Ureter (tissue), 1 donor: ENCODE measurements at places on chromosomes 6 and 20. TPM values are rescaled to one million over a fixed set of nuclear protein-coding genes. Genes with fewer than 3 reads are reported as not detected.

DNA sequence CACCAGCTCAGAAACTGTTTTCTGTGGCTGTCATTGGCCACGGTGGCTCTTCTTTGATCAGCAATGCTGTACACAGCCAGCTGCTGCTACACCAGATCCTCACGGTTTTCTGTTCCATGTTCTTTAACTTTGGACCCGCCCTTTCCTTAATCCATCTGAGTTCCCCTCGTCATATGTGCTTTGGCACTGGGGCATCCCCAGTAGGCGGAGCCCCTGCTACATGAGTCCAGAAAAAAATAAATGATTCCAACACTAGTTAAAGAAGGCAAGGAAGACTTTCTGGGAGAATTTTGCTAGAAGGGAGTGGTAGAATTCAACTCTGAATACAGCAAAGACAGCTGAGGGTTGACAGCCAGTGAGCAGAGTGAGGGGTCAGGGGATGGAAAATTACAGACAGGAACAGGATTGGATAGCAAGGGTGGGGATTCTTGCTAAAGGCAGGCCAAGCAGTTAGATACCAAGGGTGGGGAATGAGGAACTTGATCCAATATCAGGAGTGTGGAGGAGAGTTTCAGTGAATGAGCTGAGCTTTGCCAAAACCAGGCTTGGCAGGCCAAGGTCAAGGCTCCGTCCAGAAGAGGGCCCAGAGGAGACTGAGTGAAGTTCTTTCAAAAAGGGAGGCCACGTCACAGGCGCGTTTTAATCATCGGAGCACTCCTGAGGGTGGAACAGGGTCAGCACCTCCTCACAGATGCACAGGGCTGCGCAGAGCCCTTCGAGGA lies 391.8 kb downstream of the CDH4 start:
- DNase-seq = no peak

DNA sequence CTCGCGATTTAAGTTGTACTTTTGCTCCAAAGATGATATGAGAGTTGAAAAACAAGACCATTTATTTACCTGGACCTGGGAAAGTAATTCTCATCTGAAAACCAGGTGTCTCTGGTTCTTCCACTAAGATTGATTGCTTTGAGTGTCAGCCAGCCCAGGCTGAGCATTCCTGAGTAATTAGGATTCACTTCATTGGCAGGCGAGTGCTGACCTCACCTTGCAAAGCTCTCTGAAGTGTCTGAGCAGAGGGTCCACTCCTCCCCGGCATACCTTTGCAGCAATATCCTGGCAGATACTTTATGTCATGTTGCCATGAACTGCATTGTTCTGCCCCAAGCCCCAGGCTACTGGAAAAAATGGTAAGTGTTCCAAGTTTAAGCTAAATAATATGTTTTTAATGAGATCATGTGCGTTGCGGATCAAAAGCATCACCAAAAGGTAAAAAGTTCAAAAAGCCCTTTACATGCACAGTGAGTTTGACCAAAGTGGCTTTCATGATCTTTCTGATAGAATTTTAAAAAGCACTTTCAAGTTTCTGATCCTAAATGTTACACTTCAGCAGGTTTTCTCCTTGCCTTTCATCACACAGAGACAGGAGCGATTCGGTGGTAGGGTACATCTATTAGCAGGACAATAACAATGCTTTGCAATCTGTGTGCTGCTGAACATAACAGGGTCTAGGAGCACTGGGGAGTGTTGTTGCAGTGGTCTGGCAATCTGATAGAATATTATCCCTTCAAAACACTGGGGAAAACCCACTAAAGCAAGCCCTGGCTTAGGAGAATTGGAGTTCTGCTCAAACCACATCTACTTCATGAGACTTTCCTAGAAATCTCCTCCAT lies 127.8 kb upstream of the EEF1E1 start:
- DNase-seq = no peak

- DNase-seq = no peak
These were observed 450.3 kb upstream of the BTBD3 start for GRCh38 chr20:11467436-11467835.

- no peak for DNase-seq
These were observed 488.7 kb upstream of the NRSN1 start for GRCh38 chr6:23637296-23637695.

DNA sequence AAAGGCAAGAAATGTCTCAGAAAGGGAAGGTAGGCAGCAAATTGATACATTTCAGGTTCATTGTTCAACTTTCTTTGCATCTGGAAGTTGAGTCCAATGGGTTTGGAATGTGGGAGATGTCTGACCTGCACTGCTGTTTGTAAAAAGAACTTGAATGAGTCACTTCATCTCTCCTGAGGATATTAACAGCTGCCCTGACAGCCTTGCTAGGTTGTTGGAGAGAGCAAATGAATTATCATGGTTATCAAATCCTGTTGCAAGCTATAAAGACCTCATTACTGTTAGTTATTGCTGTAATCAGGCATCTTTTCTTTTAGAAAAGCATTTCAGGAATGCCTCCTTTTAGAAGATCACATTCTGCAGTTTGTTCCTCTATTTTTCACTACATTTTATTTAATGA lies 23.0 kb upstream of the FLRT3 start:
- DNase-seq = no peak

DNA sequence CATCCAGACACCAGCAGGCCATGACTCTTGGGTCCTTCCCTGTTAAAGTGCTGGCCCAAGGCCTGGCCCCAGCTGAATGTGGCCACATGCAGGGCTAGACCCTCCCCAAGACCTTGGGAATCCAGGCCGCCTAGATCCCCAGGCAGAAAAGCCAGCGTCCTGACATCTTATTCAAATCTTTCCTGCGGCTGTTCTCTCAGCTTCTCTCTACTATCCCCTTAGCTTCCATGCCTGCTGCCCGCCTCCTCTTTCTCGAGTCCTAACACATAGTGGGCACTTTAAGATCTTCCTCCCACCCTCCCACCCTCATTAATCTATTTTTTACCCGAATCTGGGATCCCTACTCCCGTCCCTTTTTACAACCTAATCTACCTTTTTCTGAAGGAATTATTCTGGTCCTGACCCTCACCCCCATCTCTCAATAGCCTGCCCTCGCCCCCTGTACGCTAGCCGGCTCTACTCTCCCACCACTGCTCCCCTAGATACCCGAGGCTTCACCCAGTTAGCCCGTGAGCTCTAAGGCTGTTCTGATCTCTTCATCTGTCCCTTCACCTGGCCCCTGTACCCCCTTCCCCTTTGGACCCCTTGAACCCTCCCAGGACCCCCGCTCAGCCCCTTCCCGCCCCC lies at the start of gene CCHCR1:
CCHCR1 (minus strand) TSS at position 290 of the 627 bp plus-strand sequence; CDS start at position 88, 202 bp downstream.
- DNase-seq = no peak

DNA sequence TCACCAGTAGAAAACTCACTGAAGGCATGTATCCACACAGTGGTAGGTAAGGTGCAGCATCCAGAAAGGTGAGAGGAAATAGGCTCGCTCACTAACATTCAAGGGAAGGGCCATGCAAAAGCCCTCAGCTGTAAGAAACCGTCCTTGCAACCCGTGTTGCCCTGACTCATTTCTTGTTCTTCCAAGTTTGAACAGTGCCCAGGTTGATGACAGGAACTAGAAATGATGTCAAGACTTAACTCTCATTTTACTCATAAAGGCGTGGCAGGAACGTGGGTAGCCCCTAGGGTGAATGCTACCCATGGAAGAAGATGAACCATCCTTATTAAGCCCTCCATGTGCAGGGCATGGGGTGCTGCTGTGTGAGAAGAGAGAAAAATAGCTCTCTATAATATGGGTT lies 187.6 kb downstream of the CD83 start:
- no peak for DNase-seq

DNA sequence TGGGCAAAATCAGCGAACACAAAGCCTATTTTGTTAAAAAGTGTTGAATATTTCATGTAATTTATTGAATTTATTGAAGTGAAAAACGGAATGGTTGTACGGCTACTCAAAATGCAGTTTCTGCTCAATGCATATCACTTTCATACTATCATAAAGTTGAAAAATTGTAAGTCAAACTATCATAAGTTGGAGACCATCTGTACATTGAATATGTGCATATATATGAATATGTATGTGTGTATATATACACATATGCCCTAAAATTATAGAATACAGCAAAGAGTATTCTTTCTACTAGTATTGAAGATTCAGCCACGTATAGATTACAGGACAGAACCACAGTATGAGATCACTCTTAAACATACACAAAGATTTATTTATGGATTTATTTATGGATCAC lies 499.0 kb upstream of the SULF2 start:
- no peak for DNase-seq

- DNase-seq = no peak
These were observed 339.7 kb downstream of the TBC1D32 start for GRCh38 chr6:120994573-120994967.

DNA sequence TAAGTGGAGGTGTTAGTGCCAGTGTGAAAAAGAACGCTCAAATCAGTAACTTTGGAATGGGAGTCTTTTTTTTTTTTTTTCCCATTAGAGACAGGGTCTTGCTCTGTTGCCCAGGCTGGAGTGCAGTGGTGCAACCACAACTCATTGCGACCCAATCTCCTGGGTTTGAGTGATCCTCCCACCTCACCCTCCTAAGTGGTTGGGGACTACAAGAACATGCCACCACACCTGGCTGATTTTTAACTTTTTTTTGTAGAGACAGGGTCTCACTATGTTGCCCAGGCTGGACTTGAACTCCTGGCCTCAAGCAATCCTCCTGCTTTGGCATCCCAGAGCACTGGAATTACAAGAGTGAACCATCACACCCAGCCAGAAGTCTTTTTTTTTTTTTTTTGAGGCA lies 19.7 kb downstream of the LATS1 start:
- DNase-seq = no peak

DNA sequence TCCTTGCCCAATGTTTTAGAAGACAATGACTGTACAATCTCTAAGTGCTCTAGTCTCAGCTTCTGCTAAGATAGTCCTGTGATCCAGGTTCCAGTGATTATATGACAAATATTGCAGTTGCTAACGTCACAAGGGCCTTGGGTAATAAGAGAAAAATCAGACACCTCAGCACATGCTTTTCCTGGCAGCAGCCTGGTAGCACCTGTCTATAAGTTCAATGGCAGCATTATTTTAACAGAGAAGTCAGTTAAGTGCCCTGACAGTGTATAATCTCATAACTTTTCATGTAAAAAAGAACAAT lies 121.3 kb upstream of the BCLAF1 start:
- DNase-seq = no peak

GRCh38 chr6:1378065-1379016 lies 11.0 kb upstream of the FOXF2 start:
- DNase-seq = no peak

DNA sequence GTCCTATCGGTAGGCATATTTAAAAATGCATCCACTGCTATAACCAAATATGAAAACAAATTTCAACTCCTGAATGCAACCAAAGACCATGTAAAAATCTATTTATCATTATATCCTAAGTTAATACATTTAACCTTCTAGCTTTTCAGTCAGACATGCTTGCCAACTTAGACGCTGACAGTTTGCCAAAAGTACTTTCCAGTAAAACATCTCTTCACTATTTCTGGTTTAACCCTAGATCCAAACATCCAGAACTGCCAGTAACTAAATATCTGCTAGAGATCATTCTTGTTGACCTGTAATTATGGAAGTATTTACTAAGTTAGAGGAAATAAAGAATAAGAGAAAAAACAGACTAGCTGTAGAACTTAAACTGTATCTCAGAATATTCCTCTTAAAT lies 210.2 kb upstream of the THEMIS start:
- DNase-seq = no peak

DNA sequence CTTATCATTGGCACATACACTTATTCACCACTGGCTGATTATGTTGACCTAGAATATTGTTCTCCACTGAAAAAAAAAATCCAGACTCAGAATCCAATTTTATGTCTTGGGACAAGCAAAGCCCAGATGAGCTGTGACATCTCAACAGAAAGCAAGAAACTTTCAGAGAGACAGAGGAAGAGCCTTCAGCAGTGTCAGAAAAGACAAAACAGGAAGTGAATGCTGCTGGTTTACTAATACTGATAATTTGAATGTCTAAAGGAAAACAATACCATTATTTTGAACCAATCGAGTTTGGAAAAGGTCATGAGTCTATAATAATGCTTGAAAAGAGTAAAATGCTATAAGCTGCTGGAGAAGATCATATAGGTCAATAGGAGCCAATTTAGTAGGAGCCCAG lies 179.8 kb upstream of the RIMS1 start:
- no peak for DNase-seq

- no peak for DNase-seq
These were observed 125.2 kb downstream of the PHACTR3 start for GRCh38 chr20:59729506-59729905.

DNA sequence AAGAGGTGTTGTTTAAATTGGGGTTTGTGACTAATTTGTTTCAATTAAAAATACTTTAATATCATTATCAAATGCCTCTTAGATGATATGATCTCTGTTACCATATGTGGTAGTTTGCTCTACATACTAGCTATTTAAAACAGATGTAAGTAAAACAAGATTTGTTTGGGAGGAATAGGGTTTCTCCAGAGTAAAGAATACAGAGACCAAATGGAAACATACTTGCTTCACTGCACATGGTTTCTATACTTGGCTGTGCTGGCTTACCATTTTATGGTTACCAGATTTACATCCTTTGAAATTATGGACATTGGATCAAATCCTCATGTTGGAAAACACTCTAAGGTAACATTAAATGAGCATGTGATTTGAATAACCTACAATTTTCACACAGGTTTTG lies 588.3 kb downstream of the CD109 start:
- DNase-seq = no peak

PROCR gene
- total RNA-seq = 17.6 TPM

HLA-DRB1 gene
- 109 TPM for total RNA-seq

TFAP2D gene
- total RNA-seq = not detected

ANKRD66 gene
- total RNA-seq = not detected

MLN gene
- total RNA-seq = not detected

KIFC1 gene
- 1.0 TPM for total RNA-seq

CALHM5 gene
- total RNA-seq = 1.7 TPM
